ENCODE measurements at places on chromosomes 6 and 20.

- DNase-seq = no peak
Observed at GRCh38 chr6:44563397-44563796, 175.9 kb downstream of the CDC5L start.

DNA sequence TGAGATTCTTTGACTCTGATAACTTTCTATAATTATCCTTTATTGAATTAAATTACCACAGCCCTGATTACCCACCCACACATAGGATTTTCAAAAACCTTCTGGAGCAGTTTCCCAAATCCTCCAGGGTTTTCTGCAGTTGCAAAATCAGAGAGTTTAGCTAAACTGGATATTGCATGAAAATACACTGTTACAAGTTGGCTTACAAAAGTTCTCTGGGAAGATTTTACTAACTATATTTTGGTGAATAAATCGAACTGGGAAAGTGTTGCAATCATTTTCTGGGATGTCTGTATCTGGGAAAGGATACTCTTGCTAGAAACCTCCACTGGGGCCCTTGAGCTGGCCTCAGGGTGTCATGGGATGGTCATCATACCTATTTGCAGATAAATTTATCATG, 97.6 kb upstream of the STMND1 start:
- DNase-seq = no peak

DNA sequence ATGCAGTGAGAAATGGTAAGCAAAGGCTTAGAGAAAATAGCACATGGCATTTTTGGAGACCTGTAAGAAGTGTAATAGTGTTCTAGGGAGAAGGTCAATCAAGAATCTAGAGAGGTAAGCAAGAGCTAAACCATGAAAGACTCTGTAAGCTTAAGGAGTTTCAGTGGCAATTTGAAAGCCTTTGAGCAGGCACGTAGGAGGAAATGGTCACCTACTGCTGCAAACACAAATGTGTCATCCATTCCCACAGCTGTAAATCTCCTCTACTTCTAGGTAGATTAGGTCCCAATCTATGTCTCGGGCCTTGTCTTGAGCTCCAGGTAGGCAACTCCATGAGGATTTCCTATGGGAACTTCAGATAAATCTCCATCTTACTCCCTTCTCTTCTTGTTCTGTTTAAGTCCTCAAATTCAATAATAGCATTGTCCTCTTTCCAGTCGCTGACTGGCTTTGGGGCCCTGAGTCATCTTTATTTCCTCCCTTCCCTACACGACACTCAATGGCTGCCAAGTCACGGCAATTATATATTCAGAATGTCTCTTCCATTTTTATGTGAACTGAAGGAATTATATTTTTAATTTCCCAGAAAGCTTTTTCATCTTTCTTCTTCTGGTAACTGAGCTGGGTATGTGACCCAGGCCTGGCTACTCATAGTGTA, 24.2 kb upstream of the PAQR8 start:
- DNase-seq = no peak

- DNase-seq = no peak
Observed at GRCh38 chr6:129273161-129273560, 390.2 kb downstream of the LAMA2 start.

DNA sequence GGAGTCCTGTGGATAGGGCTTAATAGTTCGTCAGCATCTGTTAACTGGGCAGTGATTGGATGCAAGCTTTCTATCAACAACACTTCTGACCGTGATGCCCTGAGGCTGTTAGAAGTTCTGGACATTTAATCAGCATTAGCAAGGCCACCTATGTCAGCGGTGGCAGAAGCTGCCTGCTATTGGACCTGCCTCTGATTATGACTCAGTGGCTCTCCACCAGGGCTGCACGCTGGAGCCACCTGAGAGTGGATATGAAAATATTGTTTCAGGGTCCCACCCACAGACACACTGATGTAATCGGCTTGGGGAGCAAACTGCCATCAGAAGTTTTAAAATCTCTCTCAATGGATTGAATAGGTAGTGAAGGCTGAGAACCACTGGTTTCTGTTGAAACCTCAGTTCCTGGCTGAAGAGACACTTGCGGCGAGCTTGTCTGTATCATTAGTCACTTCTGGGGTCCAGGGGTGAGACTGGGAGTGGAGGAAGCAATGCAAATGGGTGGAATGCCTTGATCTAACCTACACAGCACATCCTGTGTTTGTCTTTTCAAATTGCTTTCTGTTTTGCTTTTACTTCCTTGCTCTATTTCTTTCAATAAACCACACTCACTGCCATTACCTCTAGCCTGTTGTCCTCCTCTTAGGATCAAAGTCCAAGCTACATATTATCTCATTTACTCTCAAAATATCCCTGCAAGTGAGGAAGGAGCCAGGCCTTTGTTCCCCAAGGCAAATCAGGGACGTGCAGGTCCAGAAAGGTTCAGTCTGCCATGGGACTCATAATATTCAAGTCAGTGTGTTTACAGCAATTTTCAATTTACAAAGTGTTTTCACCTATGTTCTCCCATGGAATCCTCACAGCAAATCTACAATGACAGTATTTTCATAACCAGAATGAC, 4.2 kb downstream of the CLIC5 start:
- DNase-seq = no peak

DNA sequence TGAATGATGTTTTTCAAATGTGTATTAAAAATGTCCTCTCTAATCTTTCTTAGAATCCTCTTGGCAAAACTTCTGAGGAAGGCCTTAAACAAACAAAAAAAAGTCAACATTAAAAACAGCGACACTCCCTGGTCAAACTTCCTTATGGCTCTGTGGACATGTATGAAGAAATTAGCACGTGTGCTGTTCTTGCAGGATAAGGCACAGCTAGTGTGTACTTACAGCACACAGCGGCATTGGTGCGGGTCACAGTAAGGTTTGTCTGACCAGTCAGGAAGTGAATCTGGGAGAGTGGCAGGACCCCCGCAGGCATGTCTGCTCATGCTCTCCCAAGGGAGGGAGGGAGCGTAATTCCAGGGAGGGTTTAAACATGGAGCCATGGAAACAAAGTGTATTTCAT, 38.8 kb downstream of the SLC22A1 start:
- DNase-seq = no peak

GRCh38 chr6:166637812-166638572, 10.9 kb upstream of the RPS6KA2 start:
- DNase-seq = no peak

- peak; percentile 92 for DNase-seq
Observed at GRCh38 chr20:4064144-4064909, 49.0 kb upstream of the RNF24 start.

DNA sequence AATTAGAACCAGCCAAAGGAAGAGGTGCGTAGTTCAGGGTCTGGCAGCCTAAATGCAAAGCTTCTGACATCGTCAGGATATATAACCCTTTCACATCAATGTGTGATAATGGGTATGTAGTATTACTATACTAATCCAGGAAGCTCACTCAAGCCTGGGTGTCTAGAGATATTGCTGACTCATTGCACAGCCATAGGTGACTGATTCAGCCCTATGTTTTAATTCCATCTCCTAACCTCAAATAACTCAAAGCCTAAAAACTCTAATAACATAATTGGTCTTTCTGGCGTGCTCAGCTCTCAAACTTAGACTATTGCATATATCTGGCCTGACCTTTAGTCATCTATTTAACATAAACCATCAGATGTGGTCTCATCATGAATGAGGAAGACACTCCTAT, 658.4 kb downstream of the TBC1D32 start:
- no peak for DNase-seq

- no peak for DNase-seq
Observed at GRCh38 chr6:43803783-43804549, 34.0 kb downstream of the VEGFA start.

DNA sequence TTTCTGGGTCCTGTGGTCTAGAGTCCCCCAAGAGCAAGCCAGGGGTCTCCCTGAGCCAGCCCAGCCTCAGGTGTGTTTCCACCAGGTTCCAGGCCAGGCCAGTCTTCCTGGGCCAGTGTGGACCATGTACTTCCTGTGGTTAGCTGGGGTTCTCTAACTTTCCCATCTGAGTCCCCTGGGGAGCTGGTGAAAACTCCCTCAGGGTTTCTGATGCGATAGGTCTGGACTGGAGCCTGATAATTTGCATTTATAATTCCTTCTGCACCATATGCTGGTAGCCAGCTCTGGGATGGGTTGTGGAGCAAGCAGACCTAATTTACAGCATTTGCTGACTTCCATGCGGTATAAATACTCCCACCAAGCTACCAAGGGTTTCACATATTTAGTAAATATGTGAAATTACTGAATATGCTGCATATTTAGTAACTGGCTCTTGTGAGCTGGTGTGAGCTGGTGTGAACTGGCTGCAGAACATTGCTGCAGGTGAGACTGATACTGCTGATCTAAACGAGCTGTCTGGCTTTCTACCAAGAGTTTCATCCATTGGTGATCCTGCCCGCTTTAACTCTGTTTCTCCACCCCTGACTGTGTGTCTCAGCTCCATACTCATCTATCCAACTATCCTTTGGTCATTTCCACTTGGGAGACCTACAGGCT, 62.6 kb downstream of the RIN2 start:
- no peak for DNase-seq

DNA sequence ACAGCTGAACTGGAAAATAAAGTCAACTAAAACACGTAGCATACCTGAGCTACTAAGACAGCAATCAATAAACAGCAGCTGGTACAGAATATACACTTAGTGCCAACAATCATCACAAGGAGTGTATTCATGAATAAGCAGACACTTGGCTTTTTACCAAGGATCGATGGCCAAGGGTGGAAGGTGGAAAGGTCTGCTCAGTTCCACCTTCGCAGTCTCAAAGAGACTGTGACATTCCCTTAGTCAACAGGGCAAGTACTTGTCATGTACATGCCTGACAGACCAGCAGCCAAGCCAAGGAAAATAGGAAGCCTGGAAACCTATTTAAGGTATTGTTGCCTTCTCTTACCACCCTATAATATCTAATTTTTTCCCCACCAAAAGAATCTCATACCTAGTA, 21.4 kb downstream of the HBS1L start:
- no peak for DNase-seq

DNA sequence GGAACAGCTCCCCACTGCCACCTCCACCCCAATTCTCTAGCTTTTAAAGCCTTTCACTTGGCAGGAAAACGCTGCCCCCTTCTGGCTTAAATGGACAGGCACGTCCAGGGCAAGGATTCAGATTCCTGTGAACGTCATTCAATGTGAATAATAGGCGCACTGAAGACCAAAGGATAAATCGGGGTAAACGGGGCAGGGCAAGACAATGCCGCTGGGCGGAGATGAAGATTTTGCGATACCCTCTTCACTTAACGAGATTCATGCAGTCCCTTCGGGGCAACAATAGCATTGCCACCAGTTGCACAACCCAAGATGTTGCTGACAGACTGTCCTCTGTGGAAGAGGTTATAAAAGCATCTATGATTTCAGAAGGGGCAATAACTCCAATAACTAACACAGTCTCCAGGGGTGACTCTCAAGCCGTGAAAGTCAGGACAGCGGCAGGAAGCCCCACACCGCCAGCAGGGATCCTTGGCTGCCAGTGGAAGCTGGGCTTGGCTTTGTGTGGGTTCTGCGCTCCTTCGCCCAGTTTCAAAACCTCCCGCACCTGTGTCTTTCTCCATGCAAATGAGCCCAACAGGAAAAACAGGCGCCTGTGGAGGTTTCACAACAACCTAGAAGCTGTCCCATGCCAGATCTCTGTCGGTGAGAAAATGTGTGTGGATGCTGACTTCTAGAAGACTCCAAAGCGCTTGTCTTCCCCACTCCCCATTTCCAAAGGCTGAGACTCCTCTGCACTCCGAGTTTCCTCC, 291.8 kb downstream of the BMP7 start:
- DNase-seq = peak; percentile 45

- no peak for DNase-seq
Observed at GRCh38 chr6:137213331-137213740, 5.8 kb downstream of the IFNGR1 start.

DNA sequence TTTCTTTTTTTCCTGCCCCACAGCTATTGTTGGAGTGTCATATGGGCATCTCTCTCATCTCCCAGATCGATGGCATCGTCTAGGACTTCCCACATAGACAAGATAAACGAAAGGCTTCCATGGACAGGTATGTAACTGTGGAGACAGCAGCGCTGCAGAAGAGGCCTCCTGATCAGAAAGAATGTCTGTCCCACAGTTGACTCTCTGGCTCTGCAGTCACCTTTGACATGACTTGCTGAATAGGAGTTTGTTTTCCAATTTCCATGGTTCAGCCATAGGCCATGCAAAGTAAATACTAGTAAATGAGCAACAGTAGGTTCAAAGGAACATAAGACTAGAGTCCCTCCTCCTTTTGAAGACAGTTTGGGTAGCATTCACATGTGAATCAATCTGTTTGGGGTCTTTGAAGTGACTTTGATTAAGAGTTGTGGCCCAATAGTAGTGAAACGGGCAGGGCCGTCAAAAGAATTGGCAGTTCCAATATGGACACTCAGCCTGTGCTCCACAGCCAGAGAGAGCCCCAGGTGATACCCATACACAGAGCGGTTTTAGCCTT, 134.7 kb upstream of the IFNGR1 start:
- DNase-seq = no peak

DNA sequence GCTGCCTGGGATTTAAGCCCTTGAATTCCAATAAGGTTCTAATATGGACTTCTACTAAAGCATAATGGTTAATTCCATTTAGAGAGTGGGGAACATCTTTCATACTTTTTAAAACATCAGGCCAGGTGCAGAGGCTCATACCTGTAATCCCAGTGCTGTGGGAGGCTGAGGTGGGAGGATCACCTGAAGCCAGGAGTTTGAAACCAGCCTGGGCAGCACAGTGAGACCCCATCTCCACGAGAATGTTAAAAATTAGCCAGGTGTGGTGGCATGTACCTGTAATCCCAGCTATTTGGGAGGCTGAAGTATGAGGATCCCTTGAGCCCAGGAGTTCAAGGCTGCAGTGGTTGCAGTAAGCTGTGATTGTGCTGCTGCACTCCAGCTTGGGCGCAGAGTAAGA, 35.0 kb downstream of the E2F3 start:
- DNase-seq = no peak

DNA sequence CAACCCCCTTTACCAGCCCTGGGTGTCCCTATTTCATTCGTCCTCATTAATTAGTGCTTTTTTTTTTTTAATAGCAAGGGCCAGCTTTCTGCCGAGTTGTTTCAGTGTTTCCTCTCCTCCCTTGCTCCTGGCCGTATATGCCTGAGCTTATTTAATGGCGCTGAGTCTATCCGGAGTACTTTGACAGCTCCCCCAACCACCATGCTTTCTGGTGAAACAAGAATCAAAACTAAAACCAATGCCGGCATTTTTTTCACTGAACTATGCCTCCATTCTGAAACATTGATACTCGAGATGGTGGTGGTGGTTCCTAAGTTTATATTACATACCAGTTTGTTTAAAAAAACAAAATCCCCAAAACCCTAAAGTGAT, 1.2 kb downstream of the DCBLD1 start:
- DNase-seq = no peak

All from fibroblast of the conjunctiva (primary cell).